ENCODE measurements at places on chromosomes 5 and 9.

- DNase-seq, result no peak
These were observed 47.9 kb downstream of the TRPM3 start for GRCh38 chr9:71073494-71073893.

DNA sequence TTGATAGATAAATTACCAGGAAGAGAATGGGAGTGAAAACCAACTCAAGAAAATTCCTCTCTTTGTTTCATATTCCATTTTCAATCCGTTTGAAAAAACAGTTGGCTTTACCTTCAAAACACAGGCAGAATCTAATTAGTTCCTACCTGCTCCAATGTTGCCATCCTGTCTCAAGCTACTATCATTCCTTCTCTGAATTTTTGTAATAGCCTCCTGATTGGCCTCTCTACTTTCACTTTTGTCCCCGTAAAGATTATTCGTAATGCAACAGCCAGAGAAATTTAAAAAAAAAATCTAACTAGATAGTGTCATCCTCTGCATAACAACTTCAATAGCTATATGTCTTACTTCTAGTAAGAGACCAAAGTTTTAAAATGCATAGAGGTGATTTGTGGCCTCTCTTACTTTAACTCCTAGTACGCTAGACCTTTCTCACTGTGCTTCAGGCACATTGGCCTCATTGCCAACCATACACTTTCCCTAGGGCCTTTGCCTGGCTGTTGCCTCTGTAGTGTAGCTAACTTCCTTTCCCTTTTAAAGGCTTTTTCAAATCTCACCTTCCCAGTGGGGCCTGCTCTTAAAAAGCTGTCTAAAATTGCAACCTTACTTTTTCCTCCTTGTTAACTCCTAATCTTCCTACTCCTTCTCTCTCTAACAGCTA lies 311.3 kb upstream of the GRIN3A start:
- DNase-seq, result no peak

- no peak for DNase-seq
These were observed 130.2 kb downstream of the SUSD1 start for GRCh38 chr9:112044881-112045280.

DNA sequence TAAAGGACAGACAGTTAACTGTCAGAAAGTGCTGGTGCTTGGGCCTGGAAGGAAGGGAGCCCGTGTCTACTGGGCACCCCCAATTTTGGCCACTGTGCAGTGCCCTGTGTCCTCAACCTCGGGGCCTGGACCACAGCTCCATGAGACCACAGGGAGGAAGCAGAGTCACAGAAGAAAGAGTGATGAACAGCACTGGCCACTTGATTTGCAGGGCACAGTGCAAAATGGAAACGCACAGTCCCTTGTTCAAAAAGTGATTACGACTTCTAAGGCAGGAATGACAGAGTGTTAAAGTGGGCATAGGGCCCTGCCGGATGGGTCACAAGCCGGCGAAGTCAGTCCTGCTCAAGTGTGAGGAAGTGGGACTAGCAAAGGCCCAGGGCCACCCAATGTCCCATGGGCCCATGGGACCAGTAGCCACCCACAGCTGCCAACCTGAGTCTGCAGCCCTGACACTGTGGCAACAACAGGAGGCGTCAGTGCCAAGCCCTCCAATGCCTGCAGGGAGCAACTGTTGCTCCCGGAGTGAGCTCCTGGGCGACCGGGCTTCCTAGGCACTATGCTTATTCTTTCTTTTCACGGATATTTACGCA lies 85.4 kb downstream of the ADAMTS2 start:
- no peak for DNase-seq

GRCh38 chr5:122494109-122494508 lies 182.1 kb downstream of the SNCAIP start:
- no peak for DNase-seq

DNA sequence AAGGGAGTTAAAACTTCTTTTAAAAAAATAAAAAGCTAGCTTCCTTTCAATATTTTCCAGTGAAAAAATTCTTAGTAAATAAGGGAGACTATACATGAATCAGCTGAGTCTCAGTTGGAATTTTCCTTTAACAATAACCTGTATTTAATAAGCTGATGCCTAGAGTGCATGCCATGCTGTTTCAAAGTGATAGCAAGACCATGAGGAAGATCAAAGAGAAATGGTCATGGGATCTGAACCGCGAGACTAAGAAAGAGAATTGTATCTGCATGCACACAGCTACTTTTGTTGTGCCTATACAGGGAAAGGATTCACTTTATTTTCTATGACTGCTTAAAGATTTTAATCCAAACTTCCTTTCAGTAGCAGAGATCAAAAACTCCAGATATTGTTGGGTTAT lies 2217.0 kb downstream of the MAT2B start:
- DNase-seq, result no peak

DNA sequence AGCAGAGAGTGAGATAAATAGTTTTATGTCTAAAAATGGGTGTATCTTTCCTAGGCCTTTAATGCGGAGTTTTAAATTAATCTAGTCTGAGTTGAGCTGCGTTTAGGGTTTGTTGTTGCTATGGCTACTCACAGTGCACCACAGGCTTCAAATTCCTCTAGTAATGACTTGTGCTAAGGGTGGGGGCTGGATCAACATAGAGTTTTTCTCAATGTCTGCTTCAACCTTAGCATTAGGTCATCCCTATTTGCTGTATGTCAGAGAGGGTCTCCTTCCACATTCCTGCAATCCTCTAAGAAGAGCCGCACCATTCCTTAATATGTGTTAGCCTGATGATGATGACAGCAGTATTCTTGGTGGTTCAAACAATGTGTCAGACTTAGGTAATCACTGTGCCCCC lies 465.6 kb upstream of the KIF2A start:
- no peak for DNase-seq

Measured in stimulated activated CD4-positive, alpha-beta T cell treated with anti-CD3 and anti-CD28 coated beads, TNF-alpha, amount 100 ng/mL, for 1 hour (primary cell).